ENCODE measurements at places on chromosomes 5 and 9.

DNA sequence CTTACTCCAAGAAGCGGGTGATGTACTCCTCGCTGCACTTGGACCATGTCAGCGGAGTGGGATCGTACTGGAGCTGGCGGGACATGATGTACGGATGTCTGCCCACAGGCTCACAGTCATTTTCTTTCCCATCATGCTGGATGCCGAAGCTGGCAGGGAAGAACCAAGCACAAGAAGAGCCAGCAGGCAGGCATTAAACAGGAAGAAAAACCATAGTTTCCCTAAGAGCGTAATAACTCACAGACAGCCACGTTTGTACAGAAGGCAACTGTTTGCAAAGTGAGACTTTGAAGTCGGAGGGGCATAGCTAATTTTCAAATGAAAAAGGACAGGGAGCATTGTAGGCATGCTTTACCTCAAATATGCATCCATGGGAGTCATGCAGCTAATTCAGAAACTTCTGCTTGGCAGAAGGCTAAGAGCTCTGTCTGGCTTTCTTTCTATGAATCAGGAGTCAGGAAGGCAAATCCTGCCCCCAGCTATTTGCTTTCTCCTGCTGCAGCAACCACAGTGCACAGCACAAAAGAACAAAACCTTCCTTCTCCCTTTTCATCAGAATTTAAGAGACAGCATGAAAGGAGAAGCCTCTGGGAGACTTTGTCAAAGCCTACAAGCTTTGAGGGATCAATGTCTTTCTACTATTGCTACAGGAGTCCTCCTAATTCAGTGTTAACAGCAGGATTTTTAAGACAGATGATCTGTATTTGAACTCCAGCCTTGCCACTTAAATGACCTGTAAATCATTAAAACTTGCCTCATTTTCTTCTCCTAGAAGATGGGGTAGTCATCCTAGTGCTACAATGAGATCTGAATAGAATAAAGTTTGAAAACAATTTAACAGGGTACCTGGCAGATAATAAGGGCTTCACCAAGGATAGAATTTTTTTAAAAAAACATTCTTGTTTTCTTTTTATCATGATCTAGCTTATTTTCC lies 209.1 kb downstream of the TARS1 start:
- DNase-seq, result no peak

- no peak for DNase-seq
Observed at GRCh38 chr9:74711341-74711740, 176.4 kb downstream of the TRPM6 start.

DNA sequence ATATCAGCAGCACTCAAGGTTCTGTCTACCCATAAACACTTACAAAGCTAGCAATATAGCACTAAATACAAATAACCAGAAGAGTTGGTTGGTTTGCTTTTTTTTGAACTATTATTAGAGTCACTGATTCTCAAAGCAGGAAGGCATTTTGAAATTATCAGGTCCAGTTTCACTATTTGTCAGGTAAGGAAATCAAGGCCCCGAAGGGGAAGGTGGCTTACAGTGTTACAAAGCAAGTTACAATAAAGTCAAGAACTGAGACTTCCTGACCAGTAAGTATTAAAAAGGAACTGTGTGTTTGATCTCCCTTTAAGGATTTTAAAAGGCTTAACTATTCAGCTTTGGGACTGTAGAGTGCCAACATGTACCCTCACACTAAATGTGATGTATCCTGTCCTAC lies 10.8 kb downstream of the C5orf15 start:
- no peak for DNase-seq

DNA sequence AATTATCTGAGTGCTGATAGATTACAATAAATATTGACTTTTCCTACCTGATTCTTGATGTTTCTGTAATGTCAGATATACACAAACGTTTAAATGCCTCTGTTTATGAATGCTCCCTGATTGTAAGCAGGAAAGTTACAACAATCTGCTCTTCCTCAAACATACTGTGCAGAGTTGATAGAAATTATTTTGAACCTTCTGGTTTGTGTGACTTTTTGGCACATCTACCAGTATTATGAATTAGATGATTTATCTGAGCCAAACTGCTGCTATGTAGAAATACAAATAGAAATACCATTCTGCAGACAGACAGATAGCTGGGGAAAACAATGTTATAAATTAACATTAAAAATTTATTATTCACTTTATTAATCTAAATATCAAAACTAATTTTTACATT lies 113.0 kb downstream of the SLF1 start:
- DNase-seq, result no peak

GRCh38 chr5:75916144-75916543 lies 167.0 kb upstream of the SV2C start:
- no peak for DNase-seq

DNA sequence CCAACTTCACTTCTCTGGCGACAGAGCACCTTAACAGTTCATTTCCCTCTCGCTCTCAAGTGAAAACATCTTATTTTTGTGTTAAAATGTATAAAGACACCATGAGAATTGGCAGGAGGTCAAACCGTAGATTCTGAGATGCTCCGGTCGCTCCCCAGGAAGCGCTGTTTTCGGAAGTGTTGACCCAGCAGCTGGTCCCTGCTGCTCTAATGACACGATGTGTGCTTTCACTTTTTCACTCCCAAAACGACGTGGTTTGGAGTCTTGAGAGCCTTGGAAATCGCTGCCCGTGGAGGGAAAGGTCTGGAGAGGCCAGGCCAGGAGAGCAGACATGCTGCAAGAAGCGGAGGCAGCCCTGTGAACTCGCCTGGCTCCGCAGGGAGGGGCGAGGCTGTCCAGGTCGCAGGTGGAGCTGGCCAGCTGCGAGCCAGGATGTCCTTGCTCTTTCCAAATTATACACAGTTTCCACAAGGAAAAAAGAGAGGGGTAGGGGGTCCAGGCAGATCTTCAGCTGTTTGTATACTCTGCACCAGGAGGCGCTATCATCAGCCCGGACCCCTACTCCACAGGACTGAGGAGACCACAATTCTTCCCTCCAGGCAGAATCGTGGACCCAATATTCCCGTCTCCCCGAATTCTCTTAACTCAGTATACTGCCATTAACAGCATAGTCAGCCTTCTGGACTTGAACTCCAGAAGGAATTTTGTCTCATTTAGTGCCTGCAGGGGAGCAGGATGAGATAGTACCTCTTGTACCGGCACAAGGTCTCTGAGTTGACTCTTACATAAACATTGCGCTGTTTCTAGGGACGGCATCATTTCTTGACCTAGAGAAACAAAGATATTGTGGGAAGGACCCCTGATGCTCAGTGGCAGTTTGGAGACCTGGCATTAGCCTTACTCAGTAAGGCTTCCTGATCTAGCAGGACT lies 248.6 kb upstream of the ANKRD55 start:
- peak; percentile 49 for DNase-seq

- no peak for DNase-seq
Observed at GRCh38 chr5:160044967-160045366, 36.0 kb downstream of the TTC1 start.

- no peak for DNase-seq
Observed at GRCh38 chr9:110126986-110127864, 80.7 kb downstream of the C9orf152 start.

- no peak for DNase-seq
Observed at GRCh38 chr5:42381973-42382372, 41.3 kb upstream of the GHR start.

- no peak for DNase-seq
Observed at GRCh38 chr9:108722396-108722795, 133.4 kb downstream of the ACTL7B start.

DNA sequence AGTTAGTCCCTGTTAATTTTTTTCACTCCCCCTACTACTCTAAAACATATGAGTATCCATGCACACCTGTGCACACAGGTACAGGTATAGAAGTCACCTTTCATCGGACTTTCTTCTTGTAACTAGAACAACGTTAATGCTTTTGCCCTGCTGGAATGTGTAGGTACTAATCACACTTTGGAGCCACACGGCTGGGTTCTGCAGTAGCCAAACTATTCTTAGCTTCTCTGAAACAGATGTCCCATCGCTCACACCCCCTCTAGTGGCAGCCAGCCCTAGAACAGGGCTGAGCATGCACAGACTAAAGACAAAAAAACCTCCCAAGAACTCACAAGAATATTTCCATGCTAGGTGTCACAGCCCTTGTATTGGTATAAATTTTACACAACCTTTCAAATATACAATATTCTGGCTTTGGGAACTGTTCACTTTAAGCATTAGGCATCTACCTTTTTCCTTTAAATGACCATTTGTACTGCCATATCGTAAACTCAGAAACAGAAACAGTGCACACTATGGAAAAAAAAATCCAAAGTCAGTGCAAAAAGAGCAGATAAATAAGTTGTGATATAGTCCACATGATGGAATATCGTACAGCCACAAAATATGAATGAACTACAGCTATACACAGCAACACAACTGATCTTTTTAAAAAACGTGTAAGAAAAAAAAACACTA lies 64.0 kb downstream of the RETREG1 start:
- DNase-seq, result peak; percentile 84

GRCh38 chr5:148224117-148224742 lies 14.1 kb upstream of the MARCOL start:
- DNase-seq, result no peak

- no peak for DNase-seq
Observed at GRCh38 chr5:39256477-39257235, 37.3 kb upstream of the FYB1 start.

GRCh38 chr5:54889826-54890225 lies 95.6 kb downstream of the ESM1 start:
- no peak for DNase-seq

- DNase-seq, result no peak
Observed at GRCh38 chr5:30279237-30279636, 914.2 kb upstream of the CDH6 start.

GRCh38 chr5:107474716-107475489 lies 195.8 kb downstream of the EFNA5 start:
- DNase-seq, result no peak

DNA sequence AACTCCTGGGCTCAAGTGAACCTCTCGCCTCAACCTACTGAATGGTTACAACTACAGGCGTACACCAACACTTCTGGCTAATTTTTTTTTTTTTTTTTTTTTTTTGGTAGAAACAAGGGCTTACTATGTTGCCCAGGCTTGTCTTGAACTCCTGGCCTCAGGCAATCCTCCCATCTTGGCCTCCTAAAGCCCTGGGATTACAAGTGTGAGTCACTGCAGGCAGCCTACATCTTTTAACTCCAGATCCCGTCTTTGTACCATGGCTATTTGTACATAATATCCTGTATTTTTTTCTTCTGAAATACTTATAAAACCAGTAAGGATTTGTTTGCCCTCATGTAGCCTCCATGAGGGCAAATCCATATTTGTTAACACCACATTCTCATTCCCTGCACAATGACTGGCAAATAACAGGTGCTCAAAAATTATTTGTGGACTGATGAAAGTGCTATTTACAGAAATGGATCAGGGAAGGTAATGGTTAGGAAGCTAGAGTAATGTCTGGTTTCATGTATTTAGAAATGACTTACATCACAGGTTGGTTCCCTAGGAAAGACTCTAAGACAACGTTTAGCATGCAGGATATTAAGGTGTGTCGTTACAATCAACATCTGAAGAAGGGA lies 51.9 kb upstream of the POU5F2 start:
- no peak for DNase-seq

DNA sequence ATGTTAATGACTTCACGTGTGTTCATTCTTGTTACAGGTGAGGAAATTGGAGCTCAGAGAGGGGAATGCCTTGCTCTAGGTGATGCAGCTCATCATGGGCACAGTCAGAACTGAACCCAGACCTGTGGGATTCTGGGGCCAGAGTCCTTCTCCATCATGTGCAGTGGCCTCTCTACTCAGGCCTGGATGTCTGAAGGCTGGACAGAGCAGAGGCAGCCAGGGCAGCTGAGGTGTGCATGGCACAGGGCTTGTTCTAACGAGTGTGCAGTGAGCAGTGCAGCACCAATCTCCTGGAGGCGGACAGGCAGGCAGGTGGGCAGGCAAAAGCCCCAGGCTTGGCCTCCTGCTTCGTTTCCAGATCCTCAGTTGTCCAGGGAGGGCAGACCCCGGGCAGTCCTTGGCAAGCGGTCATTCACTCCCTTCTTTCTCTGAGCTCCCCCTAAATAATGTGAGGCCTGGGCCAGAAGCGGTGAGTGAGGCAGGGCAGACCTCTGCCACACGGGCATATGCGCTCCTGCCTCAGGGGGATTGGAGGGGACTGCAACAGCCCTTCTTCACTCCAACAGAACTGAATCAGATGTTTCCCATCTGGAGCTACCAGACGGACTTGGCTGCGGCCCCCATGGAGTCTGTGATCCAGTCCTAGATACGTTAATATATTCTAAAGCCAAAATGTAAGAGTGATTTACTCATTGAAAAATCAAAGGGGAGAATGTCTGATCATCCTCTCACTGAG lies 68.7 kb upstream of the FSTL4 start:
- DNase-seq, result no peak

DNA sequence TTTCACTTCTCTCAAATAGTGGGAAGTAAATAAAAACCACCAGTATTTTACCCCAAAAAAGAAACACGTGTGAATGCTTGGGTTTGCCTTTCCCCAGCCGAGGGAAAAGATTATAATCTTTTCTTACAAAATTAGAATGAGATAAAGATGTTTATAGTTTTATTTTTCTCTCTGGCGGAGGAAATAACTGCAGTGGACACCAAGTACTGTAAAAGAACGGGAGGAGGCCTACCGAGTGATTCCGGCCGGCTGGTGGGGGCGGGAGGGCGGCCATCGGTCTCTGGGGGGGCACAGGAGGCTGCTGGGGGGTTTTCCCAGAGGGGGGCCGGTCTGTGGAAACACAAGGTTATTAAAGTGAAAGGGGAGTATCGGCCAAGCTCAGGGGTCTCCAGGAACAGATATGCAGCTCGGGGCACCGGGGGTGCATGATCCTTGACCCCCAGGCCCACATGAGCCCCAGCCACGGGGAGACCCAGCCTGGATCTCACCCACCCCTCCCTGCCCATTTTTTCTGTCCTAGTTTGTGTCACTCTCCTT lies 29.4 kb downstream of the LCP2 start:
- DNase-seq, result no peak

DNA sequence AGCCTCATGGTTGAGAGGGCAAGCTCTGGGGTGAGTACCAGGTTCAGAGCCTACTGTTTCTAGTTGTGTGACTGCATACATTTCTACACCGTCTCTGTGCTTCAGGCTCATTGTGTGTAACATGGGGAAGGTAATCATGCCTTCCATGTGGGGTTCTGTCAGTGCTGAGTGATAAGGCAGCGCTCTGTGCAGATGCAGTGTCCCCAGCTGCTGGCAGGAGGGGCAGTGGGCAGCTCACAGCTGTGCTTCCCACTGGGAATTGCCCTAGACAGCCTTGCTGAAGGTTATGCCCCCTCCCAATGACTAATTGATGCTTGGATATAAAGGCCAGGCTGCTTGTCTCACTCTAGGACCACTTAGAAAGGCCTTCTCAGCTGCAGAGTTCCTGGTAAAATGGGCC lies 121.8 kb upstream of the SAP30L start:
- DNase-seq, result no peak

- DNase-seq, result no peak
Observed at GRCh38 chr9:112575107-112575506, 88.5 kb downstream of the KIAA1958 start.

Data from globus pallidus (tissue), 1 donor.